Stimulated activated memory B cell treated with anti-CD40 and anti-IgM and Interleukin-4, amounts not matched to agents 10 μg/mL and 1 μg/mL and 100 μg/mL, for 72 hours (primary cell): ENCODE measurements at places on chromosomes 16 and 17.

DNA sequence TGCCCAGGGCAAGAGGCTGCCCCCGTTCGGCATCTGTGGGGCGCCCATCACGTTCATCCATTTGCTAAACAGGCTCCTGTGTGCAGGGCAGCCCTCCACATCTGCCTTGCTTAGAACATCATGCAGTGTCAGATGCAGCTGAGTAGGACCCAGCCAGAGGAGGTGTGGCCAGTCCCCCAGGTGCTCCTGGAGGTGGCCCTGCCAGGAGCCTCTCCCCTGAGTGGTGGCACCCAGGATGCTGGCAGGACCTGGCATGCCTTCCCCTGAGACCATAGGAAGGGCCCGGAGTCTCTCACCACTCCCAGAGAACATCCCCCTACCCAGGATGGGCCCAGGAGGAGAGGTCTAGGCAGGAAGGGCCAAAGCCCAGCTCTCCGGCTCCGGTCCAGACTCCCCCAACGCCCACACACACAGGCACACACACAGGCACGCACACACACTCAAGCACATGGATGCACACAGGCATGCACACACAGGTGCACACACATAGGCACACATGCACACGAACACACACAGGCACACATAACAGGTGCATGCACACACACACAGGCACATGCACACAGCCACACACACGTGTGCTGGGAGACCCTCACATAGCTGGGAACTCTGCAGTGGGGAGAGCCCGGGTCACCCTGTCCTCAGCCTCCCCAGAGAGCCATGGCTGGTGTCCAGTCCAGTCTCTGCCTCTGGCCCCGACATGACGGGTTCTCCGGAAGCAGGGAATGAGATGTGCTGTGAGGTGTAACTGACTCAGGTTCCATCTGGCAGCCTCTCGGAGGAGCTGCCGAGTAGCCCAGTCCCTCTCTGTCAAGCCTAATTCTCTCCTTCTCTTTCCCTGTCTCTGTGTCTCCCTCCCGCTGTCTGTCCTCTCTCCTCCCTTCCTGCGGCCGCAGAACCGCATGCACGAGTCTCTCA lies 74.6 kb downstream of the AMFR start:
- ATAC-seq, result no peak

- ATAC-seq, result no peak
These were observed 27.0 kb upstream of the DHX8 start for GRCh38 chr17:43456661-43457361.

GRCh38 chr16:56910654-56911539 lies 21.0 kb upstream of the HERPUD1 start:
- ATAC-seq, result peak; percentile 18

- ATAC-seq, result no peak
These were observed 12.5 kb downstream of the CCDC57 start for GRCh38 chr17:82200135-82200534.

GRCh38 chr16:52573365-52574299 lies 26.7 kb upstream of the TOX3 start:
- no peak for ATAC-seq

DNA sequence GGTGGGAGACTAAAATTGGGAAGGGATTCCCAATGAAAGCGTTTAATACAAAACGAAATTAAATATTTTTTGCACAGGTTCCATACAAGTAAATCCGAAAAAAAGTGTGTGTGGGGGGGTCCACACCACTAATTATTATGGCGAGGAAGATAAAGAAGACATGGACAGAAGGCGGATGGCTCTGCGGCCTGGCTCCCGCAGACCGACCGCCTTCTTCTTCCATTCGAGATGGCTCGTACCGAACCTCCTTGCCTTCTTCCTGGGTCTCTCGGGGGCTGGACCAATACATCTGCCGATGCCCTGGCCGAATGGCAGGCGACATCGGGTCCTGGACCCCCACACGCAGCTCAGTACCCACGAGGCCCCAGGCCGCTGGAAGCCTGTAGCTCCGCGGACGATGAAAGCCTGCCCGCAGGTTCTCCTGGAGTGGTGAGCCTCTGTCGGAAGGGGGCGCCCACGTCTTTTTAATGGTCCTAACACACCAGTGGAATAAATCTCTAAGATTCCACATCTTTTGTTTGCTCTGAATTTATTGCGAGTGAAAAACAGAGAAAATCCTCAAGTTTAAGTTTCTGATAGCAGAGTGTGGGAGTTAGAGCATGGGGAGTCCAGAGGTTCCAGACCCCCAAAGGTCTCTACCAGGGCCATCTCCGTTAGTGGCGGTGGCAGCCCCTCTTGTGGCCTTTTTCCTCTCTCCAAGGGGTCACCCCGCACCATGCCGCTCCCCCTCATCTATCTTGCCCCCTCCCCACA lies 1.4 kb downstream of the PRAC2 start:
- ATAC-seq, result no peak

- no peak for ATAC-seq
These were observed 587 bp downstream of the MMP2 start for GRCh38 chr16:55479430-55480140.

- no peak for ATAC-seq
These were observed 8.4 kb downstream of the GSPT1 start for GRCh38 chr16:11907160-11907970.

DNA sequence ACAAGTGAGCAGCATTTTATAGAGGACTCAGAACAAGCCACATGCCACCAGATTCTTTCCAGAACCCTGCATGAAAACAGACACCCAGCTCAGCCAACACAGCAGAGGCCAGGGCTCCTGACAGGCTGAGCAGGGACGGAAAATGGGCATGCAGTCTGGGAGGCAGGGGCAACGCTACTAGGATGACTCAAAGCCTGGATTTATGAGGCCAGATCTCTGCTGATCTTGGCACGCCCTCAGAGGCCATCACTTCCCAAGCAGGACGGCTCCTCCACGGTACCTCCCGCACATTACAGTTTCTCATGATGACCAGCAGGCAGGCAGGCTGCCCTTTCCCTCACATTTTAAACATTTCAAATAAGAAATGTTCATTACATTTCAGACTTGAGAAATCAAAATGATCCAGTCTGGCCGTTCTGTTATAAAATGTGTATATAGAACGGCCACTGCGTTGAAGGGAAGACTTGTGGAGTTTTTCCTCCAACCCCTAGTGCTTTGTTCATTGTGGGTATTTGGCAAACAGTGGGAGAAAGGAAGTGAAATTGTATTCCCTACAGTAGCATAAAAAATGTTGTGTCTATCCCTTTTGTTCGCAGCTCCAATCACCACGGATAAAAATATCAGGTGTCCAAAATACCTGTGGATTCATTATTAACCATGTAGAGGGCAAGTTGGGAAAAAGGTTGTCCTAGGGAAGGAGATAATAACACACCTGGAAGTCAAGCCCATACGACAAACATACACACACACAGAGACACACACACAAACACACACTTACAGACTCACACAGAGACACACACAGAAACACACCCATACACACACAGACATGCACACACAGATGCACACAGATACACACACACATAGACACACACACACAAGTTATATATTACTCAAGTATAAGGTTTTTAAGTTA lies 64.8 kb upstream of the ADAMTS18 start:
- ATAC-seq, result no peak

GRCh38 chr16:15966836-15967546 lies 17.6 kb downstream of the ABCC1 start:
- ATAC-seq, result no peak

DNA sequence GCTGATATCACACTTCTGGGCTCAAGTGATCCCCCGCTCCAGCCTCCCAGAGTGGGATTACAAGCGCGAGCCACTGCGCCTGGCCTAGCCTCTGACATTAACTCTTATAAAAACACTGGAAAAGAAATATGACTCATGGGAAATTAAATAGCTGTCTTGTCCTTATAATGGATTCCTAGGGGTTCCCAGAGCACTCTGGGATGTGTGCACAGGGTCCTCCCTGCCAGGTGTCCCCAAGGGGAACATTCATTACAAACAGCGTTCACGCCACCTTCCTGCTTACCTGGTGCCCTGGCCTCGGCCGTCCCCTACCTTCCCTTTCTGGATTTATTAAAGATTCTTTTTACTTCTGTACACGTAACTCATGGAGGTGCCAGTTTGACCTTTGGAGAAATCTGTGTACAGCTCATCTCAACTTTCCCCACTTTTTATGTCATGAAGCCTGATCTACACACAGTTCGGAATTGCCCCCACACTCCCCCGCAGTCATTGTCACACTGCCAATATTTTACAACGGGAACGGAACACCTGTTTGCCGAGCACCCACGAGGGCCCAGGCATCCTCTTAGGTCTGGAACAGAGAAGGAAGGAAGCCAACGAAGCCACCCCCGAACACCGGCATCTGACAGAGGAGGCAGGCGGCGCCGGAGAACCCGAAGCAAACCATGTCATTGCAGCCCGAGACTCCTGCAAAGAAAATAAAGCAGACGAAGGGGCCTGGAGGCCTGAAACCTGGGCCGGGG lies 39.7 kb upstream of the MEAK7 start:
- ATAC-seq, result no peak

DNA sequence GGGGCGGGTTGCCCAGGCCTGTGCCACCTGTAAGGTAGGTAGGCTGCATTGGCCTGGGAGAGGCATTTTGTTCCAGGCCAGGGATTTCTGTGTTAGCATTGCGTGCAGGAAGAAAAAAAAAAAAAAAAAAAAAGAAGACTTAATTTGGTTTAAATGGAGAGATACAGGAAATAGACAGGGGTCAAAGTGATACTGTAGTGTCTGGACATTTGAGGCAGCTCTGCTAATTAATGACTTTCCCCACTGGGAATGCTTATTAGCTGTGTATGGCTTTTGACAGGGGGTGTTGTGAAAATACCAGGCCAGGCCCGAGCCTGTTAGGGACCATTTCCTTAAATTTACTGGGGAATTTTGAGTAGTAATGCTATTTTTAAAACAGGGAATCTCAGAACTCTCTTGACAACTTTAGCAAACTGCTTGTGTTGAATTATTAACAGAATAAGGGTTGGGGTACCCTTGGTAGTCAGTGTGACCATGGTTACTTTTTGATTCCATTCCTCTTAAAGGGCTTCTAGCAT lies 1.0 kb downstream of the MAP2K4 start:
- no peak for ATAC-seq

DNA sequence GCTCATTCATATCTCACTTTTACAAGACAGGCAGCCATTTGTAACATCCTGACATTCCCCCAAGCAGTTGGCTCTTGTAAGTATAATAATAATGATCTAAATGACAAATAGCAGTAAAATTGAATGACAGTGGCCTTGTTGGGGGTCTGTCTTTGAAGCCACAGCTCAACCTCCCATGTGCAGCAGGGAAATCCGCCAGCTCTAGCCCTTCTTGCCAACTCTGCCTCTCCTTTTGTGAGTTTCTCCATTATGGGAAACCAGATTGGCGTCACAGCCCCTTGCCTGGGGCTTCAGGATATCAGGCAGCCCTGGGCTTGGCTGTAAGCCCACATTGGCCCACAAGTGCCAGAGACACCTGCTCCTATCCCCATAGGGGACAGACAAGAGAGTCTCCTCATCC lies 70.4 kb upstream of the CACNG5 start:
- no peak for ATAC-seq

GRCh38 chr17:73088561-73088960 lies 3.9 kb downstream of the SLC39A11 start:
- no peak for ATAC-seq

DNA sequence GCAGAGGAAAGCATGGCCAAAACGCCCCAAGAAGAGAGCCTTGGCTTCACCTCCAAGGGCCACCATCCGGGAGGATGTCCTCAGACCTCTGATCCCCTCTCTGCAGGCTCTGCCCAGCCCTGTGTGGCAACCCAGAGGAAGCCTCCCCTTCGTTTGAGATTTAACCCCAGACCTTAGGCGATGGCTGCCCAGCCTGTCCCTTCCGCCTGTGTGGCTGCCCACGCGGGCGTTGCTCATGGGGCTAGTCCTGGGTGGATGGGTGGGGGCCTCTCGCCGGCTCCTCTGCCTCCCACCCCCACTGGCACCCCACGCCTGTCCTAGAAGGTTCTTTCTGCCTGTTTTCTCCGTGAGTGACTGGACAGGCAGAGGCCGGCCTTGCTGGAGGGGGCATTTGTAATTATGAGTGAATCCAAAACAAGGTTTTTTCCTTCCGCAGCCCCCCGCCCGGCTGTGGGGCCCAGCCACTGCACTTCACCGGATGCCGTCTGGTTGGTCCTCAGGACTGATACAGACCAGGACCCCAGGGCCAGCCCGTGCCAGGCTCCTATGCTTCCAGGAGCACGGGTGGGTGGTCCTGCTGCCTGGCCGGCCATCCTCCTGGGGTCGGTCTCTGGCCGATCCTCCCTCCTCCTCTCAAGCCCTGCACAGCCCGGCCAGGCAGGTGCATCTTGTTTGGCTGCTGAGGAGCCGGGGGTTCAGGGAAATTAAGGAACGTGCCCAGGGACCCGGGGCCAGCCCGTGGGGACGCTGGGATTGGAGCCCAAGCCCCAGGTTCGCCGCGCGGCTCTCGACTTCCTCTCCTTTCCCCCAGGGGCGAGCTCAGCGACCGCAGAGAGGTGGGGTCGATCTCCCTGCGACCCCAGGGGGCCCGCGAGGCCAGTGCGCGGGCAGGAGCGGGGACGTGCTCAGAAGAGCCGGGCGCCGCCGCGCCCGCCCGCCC lies at the start of gene TMEM235:
Gene TMEM235 (plus strand): TSS at position 636 of the 940 bp plus-strand sequence. CDS start 393 bp downstream, outside the sequence.
- no peak for ATAC-seq

DNA sequence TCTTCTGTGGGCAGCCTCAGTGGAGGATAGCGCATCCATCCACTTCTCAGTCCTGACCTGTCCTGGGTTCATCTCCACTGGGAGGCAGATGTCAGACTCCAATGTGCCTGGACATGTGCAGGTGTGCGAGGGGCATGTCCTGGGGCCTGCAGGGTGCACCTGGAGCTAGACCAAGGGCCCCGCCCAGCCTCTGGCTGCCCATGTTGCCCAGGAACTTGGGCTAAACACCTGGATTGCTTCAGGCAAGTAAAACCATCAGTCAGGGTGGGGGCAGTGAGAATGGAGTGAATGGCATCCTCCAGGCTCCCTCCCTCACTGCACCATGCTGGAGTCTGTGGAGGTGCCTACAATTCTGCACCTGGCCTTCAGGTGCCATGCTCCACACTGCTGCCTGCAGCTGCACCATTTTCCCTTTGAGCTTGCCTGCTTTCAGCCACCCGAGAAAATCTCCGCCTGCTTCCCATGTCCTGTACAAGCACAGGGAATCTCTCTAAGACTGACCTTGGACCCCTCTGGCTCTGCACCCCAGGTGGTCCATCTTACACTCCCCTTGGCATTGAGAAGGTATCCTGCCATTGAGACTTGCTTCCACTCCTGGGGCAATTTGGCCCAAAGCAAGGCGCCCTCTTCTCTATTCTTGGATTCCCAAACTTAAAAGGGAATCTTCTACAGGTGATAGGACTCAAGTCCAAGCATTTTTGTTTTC lies 2.1 kb upstream of the MFSD6L start:
- no peak for ATAC-seq

- no peak for ATAC-seq
These were observed 22.0 kb upstream of the GINS2 start for GRCh38 chr16:85710732-85711131.

DNA sequence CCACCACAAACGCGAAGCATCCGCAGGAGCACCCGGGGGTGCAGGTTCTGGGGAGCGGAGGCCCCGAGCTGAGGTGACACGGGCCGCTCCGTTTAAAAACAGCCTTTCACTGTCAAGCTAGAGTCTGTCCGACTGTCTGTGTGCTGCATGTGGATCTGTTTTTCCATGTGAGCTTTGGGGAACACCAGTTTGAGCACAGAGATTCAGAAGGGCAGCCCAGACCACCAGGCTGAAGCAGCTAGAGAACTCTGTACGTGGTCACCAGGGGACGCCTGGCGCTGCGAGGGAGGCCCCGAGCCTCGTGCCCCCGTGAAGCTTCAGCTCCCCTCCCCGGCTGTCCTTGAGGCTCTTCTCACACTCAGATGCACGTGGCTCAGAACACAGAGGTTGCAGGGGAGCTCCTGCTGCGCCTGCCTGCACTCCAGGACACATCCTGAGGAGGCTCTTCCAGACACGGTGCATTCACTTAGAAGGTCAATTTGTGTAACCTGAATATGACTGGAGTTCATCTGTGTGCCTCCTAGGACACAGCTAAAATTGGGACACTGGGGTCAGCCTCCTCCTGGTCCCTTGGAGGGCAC lies 15.7 kb upstream of the FOXK2 start:
- ATAC-seq, result no peak
